NCI-H1092 (cell line): ENCODE measurements at places on chromosomes 1 and 21.

DNA sequence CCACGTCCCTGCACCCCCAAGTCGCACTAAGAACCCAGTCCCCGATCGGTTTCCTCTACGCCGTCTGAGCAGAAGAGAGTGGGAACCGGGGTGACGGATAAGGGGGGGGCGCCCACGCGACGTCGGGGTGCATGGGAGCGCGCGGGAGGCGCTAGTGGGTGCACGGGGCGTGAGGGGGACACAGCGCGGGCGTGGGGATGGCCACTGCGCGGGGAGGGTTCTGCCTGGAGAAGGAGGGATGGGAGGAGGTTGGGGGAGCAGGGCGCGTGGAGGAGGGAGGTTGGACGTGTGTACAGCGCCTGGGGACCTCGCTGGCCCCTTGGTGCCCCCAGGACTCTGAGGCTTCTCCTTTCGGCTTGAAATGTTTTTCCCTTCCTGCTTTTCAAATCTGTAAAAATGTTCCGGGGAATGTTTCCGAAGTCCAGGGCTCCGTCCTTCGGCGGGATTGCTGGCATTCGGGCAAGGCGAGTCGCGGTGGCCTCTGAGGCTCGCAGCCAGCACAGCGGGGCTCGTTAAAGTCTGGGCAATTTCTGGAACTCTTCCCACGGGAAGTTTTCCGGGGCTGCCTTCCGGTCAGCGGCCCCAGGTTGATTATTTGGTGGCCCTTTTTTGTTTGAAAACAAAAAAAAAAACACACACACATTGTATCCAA is 13.1 kb downstream of the RNF220 start:
- no peak for DNase-seq

DNA sequence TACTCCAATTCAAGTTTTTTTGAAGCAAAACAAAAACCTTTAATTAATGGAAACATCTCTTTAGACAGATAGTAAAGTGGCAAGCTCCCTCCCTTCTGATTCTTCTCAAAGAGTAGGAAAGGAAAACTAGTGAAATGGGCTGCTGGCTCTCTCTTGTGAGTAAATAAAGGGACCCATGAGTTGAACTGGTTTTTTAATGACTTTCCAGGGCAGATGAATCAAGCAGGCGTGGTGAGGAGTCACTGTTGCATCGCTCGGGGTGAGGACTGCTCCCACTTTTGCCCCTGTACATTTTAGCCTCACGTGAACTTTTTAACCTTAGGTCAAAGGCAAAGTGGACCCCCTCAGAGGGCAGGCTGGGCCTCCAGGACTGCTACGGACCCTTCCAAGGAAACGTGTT is 64.8 kb downstream of the ABCA4 start:
- no peak for DNase-seq

DNA sequence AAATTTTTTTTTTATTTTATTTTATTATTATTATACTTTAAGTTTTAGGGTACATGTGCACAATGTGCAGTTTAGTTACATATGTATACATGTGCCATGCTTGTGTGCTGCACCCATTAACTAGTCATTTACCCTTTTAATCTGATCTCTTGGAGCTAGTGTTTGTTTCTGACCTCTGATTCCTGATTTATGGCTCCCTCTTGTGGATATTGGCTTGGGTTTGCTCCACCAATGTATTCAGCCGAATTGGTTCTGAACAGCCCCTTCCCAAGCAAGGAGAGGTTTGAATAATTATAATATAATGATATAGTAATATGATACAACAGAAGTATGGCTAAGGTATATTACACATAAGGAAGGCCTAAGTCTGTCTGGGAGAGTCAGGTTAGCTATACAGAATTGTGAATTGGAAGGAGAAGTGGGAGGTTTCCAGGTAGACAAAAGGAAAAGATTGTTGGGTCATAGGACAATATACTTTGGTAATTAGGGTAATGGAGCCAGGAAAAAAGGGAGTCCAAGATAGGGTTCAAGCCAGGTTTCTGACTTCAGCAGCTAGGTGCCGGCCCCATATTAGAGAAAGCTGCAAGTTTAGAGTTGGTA is 53.1 kb upstream of the HMCN1 start:
- peak; percentile 57 for DNase-seq

GRCh38 chr1:1088029-1088800 is 14.1 kb upstream of the RNF223 start:
- no peak for DNase-seq

GRCh38 chr21:29351691-29352090 is 53.0 kb downstream of the BACH1 start:
- DNase-seq: no peak

DNA sequence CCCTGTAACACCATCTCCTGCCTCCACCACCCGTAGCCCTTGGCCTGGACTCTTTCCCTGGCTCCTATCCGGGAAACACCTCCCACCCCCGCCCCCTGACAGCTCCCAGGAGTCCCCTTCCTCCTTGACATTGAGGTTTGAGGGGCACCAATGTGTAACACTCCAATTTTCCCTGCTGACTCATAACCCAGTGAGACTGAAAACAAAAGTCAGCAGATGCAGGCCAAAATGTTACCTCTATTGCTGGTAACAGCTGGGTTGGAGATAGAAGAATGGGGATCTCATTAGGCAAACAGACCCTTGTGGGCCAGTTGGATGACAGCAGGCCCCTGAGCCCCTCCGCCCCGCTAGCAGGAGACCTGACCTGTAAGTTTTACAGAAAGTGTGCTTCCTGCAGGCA is 237.2 kb downstream of the KAZN start:
- no peak for DNase-seq
